H1 (cell line): ENCODE measurements at places on chromosomes 1 and 21. TPM values are rescaled to one million over a fixed set of nuclear protein-coding genes. Genes with fewer than 3 reads are reported as not detected.

GRCh38 chr1:229033480-229033879 is 237.4 kb upstream of the RAB4A start:
- DNase-seq, result no peak

DNA sequence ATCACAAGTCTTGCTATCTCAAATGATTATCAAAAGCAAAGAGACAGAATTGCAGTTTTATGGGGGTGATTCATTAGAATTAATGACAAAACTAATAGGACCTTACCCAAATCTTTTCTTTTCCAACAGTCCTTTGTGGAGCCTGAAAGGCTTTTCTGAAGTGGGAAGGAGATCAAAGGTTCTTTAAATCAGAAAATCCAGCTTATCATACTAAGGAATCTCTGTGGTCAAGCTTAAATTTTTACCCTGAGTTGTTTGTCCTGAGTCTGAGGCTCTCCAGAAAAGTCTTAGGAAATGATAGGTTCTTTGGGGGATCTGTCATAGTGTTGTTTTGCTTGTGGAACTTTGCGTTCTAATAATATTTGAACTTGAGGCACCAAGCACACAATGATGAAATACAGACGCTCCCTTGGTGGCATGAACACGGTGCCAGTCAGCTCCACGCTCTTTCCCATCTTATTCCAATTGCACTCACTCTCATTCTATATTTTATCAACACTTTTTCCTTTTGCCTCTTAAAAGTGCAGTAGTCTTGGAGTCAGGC is 38.0 kb upstream of the COL24A1 start:
- DNase-seq, result no peak

The RGS5 gene
- polyA plus RNA-seq, result 53.3 and 75.5 TPM in 2 replicates

DNA sequence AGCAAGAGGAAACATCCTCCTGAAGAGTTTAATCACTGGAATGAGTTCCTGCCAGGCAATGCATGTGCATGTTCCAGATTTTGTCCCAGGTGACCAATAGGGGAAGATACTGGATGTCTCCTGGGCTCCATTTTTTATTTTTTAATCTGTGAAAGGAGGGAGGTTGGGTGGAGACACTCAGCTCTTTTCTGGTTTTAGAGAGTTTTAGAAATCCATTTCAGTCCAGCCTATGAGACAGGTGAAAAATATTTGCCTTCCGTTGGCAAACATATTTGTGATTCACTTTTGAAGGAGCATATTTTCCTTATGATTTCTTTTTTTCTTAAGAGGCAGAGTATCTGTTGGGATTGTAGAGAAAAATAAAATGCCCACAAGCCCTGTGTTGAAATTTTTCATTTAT is 70.7 kb downstream of the ABCA4 start:
- no peak for DNase-seq

The MTARC1 gene
- polyA plus RNA-seq, result 16.0 and 17.2 TPM in 2 replicates

The CREB3L4 gene
- polyA plus RNA-seq, result 50.2 and 54.0 TPM in 2 replicates

DNA sequence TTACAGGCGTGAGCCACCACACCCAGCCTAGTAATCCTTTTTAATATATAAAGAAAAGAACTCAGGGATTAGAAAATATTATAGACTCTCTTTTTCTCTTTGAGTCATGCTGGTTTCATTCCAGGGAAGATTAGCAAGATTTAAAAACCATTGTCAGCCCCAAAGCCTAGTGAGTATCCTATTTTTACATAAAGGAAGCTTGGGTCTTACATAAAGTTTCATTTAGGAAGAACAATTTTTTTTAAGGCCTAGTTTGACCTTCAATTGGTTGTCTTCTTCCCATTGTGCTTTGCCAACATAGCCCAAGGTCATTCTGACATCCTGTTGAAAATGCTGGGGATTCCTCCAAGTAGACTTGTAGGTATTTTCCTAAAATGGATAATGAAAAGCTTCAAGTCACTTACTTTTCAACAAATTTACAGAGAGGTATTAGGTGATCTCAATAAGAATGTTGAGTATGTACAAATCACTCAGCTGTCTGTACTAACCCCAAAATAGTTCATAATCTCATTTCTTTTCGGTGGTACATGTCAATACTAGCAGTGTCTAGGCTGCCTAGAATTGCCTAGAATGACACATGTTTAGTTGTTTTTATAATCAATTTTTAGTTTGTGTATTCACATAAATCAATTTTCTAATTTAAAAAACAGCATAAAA is 4.3 kb upstream of the KIF14 start:
- DNase-seq, result no peak

DNA sequence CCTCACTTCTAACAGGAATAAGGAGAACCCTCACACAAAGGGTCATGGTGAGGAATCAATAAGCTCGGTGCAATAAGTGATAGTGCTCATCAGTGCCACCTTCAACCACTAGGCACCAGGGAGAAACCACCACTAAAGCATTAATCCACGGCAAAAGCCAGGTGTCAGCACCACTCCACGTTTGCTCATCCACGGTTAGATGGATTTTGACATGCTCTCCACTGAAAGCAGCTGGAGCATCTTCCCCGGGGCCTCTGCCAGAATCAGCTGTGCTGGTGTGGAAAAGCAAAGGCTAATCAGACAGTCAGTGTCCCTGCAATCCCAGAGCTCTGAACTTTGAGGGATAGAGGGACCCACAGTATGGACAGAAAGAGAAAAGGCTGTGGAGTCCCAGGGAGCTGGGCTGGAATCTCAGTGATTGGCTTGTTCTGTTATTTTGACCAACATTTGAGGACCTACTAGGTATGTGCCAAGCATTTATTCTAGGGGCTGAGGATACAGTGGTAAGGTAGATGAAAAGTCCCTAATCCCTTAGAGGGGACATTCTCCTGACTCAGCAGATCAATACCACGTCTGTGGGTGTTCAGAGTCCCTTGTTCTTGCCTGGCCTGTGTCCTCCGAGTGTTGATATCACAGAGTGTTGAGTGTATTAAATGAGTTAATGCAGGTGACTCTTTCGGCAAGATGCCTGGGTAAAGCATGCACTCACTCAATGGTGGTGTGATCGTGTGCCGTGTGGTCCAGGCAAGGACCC is 41.3 kb downstream of the FHAD1 start:
- DNase-seq, result no peak

DNA sequence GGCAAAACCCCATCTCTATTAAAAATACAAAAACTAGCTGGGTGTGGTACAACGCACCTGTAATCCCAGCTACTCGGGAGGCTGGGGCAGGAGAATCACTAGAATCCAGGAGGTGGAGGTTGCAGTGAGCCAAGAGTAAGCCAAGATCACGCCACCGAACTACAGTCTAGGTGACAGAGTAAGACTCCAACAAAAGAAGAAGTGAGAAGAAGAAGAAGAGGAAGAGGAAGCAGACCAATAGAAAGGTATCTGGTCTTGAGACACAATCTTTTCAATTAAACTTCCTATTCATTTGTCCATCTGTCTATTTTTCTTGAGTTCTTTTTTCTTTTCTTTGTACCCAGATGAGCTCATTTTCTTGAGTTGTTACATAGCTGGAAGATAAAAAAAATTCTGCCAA is 55.7 kb upstream of the ACADM start:
- DNase-seq, result no peak

The L1TD1 gene
- polyA plus RNA-seq, result 20.8 and 35.3 TPM in 2 replicates

- no peak for DNase-seq
Observed at GRCh38 chr1:11831945-11832725, 15.4 kb downstream of the NPPA start.

The PCP4L1 gene
- 0.41 and 0.55 TPM in 2 replicates for polyA plus RNA-seq

DNA sequence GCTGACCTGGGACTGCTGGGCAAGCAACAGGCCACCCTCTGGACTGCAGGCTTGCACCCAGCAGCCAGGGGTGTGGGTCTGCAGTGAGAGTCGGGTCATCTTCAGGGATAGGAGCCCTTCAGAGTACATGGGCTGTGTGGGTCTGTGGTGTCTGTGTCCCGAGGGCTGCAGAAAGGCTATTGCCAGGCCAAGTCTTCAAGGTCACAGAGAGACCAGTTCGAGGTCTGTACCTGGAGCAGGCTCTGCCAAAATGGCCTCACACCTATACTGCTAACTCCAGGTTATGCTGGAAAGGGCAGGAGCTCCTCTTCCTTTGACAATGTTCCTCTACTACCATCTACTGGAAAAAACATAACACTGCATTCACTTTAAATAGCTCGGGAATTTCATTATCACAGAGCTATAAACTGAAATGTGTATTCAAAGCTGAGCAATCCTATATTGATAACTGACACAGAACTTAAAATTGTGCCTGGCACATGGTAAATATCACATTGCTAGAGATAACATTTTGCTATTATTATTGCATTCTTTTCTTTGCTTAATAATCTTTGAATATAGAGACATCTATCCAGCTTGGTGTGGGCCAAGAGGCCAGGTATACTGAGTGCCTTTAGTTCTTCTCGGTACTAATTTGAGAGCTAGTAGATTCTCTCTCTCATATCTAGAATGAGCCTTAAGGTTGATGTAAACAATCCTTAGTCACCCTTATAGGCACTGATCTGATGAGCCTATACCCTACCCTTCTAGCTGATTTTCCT is 6.9 kb upstream of the DNAH14 start:
- no peak for DNase-seq

GRCh38 chr21:36428761-36429432 is 43.7 kb downstream of the CHAF1B start:
- no peak for DNase-seq

DNA sequence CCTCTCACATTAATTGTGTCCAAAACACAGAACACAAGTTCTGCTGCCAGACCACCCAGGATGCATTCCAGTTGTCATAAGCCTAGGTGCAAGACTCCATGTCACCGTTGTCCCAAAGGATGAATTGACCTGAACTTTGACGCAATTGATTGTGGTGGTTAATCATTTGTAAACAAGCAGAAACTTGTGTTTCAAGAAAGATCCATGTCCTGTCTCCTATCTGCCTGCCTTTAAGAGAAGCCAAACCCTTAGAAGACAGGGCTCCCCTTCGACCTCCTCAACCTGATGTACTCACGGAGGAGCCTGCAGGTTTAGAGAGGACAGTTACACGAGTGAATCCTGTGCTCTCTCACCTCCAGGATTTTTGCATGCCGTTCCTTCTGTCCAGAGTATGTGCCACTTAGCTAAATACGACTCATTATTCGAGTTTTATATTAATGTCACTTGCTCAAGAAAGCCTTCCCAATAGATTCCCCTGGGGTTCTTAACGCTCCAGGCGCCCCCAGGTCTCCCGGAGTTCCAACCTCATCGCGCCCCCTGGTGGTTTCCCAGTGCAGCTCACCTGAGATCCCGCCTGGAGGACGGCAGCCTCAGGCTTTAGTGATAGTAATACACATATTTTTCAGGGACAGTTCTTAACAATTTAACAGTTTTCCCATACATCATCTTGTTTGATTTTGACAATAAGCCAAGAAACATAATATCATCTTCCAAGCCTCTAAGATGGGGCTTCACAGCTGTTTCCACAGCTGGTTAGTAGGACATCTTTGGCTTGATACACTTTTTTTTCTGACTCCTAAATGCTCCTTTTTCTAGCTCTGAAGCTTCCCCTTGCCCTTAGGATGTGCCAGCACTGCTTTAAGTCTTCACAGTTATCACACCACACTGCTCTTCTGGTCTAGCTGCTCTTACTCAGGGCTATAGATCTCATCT is 2.4 kb upstream of the C8B start:
- peak; percentile 93 for DNase-seq

DNA sequence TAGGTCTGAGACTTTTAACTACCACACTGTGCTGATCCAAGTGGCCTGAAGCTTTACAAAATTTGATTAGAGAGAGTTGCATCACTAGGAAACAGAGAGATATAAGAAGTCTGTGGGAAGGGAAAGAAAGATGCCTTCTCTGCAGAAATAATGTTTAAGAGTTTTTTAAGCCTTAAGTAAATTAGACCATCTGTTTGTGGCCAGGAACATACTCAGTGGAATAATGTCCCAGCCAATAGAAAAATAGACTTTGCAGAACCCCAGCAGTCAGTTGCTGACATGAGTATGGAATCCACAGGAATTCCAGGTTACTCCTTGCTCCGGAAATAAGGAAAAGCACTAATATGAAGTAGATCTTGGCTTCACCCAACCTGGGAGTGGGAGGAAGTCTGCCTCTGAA is 144.8 kb downstream of the ST6GALNAC5 start:
- no peak for DNase-seq

GRCh38 chr1:109148987-109149561 is 35.2 kb downstream of the ELAPOR1 start:
- no peak for DNase-seq

DNA sequence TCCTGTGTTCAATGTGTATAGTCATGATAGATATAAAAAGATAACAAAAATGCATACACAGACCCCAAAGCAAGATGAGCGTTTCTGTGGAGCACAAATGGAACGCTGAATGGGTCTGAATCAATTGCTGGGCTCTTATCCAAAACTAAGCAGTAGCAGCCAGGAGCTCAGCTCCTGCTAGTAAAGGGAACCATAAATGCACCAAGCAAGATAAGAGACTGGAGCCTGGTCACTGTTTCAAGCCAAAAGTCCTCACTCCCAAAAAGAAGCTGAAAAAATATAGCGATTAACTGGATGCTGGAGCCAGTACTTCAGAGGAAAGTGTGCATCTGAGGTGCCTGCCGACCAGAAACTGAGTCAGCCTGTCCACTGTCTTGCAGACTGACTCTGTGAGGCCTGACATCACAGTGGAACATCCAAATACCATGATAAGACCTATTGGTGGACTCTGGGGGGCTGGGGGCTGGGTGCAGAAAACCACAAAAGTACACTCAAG is 68.9 kb downstream of the LRRC8C start:
- DNase-seq, result no peak

DNA sequence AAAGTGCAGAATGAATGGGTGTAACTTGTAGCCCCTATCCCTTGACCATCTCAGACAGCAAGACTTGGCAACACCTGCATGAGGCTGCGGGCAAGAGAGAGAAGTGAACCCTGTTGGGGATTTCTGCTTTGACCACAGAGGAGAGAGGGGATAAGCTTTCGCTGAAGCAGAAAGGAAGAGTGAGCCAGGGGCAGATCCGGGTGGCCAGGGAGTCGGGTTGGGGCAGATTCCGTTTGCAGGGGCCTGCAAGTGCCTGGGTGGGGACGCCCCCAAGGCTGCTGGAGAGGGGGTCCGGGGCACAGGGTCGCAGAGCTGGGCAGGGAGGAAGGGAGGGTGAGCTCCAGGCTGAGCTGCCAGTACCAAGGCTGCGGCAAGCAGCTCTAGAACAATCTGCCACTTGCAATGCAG is 25.3 kb upstream of the PIK3CD start:
- peak; percentile 39 for DNase-seq

- no peak for DNase-seq
Observed at GRCh38 chr1:172616195-172616594, 42.7 kb upstream of the FASLG start.

DNA sequence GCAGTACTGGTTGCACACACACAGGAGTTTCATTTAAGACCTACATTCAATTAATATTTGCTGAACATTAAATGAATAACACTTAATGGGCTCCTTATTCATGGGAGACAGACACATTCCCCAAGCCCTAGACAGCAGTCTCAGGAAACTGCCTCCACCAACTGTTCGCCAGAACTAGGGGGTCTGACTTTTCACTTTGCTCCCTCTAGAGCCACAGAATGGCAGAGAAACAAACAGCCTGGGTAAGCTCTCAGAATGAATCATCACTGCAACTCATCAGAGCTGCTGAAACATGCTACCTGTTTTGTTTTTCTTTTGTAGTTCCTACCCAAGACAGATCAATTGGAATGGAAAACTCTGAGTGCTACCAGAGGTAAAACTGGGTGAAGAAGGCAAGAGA is 31.7 kb downstream of the ELK4 start:
- DNase-seq, result no peak
